MG63 (cell line): ENCODE measurements at places on chromosomes 3 and 15. TPM values are rescaled to one million over a fixed set of nuclear protein-coding genes. Genes with fewer than 3 reads are reported as not detected.

RETNLB gene
- total RNA-seq: not detected in 2 replicates

TGM5 gene
- 0.07 TPM in 1 of 2 replicates, not detected in the other for total RNA-seq

SERPINI2 gene
- not detected in 2 replicates for total RNA-seq

TRH gene
- not detected in 2 replicates for total RNA-seq

CDHR4 gene
- 0.10 TPM in 1 of 2 replicates, not detected in the other for total RNA-seq

SLC6A1 gene
- not detected in 2 replicates for total RNA-seq

ADAMTS17 gene
- total RNA-seq: 3.8 TPM in 1 of 2 replicates, not detected in the other

LRRC34 gene
- 3.9 and 12.2 TPM in 2 replicates for total RNA-seq

ZNF80 gene
- not detected in 2 replicates for total RNA-seq

MEIS2 gene
- total RNA-seq: 2.0 and 3.1 TPM in 2 replicates

TNFAIP8L3 gene
- 2.4 and 4.8 TPM in 2 replicates for total RNA-seq

SLC9A9 gene
- total RNA-seq: 0.20 and 10.1 TPM in 2 replicates

ATP8B4 gene
- not detected in 2 replicates for total RNA-seq

- DNase-seq: no peak
Measured at GRCh38 chr3:151800431-151800830, 13.5 kb upstream of the AADAC start.

DNA sequence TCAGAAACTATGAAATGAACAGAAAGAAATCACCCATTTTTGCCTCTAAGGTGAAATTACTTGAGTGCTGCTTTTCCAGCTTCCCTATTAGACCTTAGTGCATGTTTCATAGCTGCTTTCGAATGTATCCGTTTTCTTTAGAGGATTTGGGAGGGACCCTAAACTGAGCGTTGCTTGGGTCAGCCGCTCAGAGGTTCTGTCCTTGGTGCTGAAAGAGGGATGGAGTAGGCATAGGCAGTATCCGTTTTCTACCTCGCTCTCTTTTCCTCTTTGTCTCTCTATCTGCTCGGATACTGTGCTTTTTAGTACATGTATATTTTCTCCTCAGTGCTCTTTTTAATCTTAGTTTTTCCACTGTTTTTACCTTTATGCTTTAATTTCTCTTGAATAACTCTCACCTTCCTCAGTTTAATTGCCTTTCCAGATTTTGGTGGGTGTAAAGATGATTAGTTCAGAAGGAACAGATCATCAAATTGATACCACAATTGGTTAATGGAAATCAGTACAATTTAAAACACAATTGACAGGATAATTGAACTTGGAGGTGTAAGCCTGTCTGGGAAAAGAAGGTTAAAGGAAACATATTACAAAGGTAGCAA lies at the start of gene DRD3:
Gene DRD3 (minus strand): TSS at position 283 of the 599 bp plus-strand sequence. CDS start 7,060 bp downstream, outside the sequence.
- peak; percentile 28 for DNase-seq

GRCh38 chr3:11570789-11571495 lies 72.8 kb downstream of the VGLL4 start:
- DNase-seq: no peak

- DNase-seq: no peak
Measured at GRCh38 chr3:105610473-105610872, 243.8 kb downstream of the ALCAM start.

- peak; percentile 91 for DNase-seq
Measured at GRCh38 chr3:177589911-177590381, 392.7 kb upstream of the TBL1XR1 start.

DNA sequence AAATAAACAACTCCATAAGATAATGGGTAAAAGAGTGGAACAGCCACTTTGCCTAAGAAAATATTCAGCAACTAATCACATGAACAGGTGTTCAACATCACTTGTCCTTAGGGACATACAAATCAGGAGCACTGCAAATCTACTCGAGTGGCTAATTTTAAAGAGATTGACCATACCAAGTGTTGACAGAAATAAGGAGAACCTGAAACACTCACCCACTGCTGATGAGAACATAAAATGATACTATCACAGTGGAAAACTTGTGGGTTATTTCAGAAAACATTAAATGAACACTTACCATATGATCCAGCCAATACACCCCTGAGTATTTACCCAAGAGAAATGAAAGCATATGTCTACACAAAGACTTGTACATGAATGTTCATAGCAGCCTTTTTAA lies 70.5 kb downstream of the GABRB3 start:
- no peak for DNase-seq

- DNase-seq: peak; percentile 82
Measured at GRCh38 chr3:190064112-190064511, 56.6 kb downstream of the P3H2 start.

DNA sequence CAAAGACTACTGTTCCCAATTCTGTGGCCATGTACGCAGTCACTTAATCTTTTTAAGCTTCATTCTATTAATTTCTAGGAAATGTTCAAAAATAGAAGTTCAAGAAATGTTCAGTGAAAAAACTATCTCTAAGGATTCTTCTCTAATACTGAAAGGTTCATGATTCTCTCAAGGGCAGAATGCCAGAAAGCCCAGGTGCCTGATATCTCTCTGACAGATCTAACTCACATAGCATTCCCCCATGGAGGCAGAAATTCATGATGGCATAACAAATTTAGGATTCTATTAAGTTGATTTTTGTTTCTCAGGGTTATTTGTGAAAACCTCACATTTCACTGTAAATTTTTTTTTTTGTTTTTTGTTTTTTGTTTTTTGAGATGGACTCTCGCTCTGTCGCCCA lies 17.5 kb downstream of the CHRM5 start:
- DNase-seq: no peak

DNA sequence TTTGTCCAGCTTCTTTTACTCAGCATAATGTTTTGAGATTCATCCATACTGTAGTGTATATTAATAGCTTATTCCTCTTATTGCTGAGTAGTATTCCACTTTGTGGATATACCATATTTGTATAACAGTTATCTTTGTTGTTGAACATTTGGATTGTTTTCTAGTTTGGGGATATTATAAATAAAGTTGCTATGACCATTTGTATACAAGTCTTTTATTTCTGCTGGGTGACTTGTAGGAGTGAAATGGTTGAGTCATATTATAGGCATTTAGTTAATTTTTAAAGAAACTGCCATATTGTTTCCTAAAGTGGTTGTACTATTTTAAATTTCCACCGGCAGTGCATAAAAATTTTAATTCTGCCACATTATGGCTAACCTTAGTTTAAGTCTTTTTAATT lies 53.4 kb downstream of the RPL39L start:
- DNase-seq: no peak

DNA sequence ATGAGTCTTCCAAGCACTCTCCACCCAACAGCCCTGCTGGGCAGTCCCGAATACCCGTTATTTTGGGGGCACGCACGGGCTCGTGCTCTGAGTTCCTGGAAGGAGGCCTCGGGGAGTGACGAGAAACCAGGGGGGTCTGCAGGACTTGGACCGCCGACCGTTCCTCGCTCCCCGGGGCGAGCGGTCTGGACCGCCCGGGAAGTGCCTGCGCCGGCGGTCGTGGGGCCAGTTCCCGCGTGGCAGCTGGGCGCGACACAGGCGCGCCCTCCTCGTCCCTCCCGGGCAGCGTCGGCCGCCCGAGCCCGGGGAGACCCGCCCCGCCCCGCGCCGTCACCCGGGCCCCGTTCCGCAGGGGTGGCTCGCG lies 387 bp downstream of the GNB4 start:
- DNase-seq: peak; percentile 50

DNA sequence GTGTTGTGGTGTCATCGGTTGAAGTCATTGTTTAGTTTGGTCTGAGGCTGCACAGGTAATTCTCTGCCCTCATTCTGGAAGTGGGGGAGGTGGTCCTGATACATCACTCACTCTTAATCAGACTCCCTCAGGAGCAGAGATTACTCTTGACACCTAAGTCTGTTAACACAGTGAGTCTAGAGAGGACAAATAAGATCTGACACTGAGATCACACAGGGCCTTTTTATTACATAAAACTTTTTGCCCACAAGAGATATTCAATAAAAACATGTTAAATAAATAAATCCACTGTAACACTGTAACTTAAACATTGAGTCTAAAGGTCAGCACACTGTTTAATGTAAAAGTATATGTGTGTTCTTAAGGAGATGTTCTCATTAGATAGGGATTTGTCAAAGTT lies 57.1 kb upstream of the MBNL1 start:
- no peak for DNase-seq

GRCh38 chr3:106036696-106037095 lies 167.9 kb upstream of the CBLB start:
- DNase-seq: no peak

GRCh38 chr3:78497021-78497420 lies 1270.8 kb downstream of the ROBO1 start:
- no peak for DNase-seq

- no peak for DNase-seq
Measured at GRCh38 chr3:18024715-18025114, 282.3 kb upstream of the TBC1D5 start.

DNA sequence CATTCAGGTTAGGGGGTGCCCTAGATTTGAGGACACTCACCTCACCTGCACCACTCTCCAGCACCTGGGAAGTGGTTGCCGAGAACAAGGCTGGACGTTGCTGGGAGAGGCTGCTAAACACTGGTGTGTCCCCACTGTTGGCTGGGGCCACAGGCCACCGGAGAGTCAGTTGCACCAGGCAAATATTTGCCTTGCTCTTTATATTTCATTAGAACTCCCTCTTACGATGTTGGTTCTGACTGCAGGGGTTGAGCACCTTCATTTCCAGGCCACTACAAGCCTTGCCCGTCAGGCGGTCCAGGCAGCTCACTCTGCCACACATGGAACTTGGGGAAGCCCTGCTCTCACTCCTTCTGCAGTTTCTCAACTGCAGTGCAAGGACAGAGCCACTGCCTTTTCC lies 30.7 kb downstream of the HCN4 start:
- DNase-seq: no peak

GRCh38 chr3:40765884-40766283 lies 241.1 kb downstream of the ZNF621 start:
- DNase-seq: peak; percentile 27

GRCh38 chr3:170257145-170257544 lies 34.9 kb downstream of the PRKCI start:
- DNase-seq: no peak

GRCh38 chr3:30263925-30264313 lies 342.5 kb upstream of the TGFBR2 start:
- no peak for DNase-seq

DNA sequence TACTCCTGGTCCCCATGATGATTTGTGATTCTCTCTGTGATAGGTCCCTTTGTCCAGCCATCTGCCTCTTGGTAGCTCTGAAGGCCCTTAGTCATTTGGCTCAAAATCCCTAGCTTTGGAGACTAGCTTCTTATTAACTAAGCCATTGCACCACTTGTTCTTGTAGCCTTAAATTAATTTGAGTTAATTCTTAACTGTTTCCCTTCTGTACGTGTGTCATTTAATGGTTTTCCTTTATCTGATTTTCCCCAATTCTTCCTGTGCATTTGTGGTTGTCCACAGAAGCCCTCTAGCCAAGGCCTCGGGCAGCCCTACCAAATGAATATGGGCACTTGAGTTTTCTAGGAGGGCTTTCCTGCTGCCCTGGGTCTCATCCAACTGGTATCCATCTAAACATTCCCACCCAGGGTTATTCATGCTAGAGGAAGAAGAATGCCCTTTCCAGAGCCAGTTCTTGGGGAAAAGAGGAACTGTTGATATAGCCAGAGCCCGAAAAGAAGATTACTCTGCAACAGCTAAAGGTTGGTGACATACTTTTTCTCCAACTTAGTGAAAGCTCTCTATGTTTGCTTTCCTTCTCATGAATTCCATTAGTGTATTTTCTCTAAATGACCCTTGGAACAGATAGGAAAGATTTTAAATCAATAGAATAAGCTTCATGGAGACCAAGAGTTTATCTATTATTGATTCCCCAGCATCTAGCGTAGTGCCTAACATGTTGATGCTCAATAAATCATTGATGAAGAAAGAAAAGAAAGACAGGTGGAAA lies 44.2 kb upstream of the ZBTB38 start:
- DNase-seq: no peak

DNA sequence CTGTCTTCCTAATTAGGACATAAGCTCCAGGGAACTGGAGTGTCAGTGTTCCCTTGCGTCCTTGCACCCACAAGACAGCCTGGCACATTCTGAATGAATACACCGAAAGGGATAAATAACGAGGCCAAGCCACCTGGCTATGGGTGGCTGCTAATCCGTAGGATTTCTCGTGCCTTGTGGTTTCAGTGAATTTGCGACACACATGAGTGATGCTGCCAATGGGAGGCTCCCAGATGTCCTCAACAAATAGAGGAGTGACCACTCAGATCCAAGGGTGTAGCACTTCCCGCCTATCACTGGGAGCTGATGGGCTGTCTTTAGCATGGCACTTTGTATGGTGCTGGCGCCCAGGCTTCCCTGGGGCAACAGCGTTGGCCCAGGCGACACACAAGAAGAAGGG lies 43.4 kb downstream of the APBA2 start:
- no peak for DNase-seq

GRCh38 chr15:82093774-82094211 lies 48.0 kb upstream of the MEX3B start:
- DNase-seq: peak; percentile 39

- no peak for DNase-seq
Measured at GRCh38 chr3:158846803-158847451, 45.1 kb downstream of the MFSD1 start.

- DNase-seq: no peak
Measured at GRCh38 chr3:172965256-172965655, 175.8 kb downstream of the SPATA16 start.

- no peak for DNase-seq
Measured at GRCh38 chr3:156174229-156174847, 54.0 kb downstream of the KCNAB1 start.
